ENCODE measurements at places on chromosomes 6 and 20.
A peak's percentile ranks its signal among the peaks of the same experiment; 100 is the strongest.

- no peak for DNase-seq
These were observed 54.6 kb downstream of the NPEPL1 start for GRCh38 chr20:58747211-58747610.

GRCh38 chr6:15458021-15458459 is 204.8 kb downstream of the DTNBP1 start:
- no peak for DNase-seq

GRCh38 chr6:167161851-167162467 is 4.2 kb upstream of the GPR31 start:
- DNase-seq, result no peak

DNA sequence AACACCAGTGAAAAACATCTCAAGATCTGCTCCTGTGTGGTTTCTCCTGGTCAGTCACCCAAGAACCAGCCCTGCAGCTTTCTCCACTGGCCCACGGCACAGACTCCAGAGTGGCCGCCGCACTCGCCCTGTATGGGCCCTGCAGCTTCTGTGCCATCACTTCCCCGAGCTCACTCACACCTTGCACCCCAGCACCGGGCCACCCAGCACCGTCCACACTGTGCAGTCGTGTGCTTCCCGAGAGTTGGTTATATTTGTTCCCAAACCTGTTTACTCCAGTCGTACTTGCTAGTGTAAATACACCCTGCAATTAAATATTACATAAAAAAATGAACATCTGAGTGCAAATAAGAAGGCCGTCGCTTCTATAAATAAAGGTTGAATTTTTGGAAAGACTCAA is 341.7 kb downstream of the CDH26 start:
- no peak for DNase-seq

DNA sequence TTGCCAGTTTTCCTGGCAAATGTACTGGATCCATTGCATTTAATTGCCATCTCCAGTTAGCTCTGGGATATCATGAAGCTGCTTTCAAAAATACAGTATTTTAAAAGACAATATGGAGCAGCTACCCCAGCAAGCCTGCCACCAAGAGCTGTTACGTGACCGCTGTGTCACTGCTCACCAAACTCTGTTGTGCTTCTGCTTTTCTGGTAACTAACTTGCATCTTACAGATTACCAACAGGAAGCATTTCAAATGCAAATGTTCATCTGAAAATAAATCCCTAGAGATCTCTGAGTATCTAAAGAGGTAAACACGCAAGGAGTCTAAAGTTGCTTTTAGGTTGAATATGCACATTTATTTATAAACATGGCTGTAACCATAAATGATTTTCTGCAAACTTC is 1008.3 kb downstream of the KIF16B start:
- DNase-seq, result no peak

GRCh38 chr20:11810311-11811083 is 107.2 kb upstream of the BTBD3 start:
- DNase-seq, result peak; percentile 88

- DNase-seq, result peak; percentile 23
These were observed 1060.3 kb downstream of the KIF16B start for GRCh38 chr20:15512916-15513315.

GRCh38 chr6:67630146-67630545 is 1004.9 kb upstream of the ADGRB3 start:
- DNase-seq, result peak; percentile 97
